ENCODE measurements at places on chromosomes 6 and 20. TPM values are rescaled to one million over a fixed set of nuclear protein-coding genes. Genes with fewer than 3 reads are reported as not detected.

MAP3K5 gene
- total RNA-seq, result 36.3 TPM

FAM83C gene
- total RNA-seq, result not detected

GNMT gene
- 2.0 TPM for total RNA-seq

SLC22A23 gene
- 22.2 TPM for total RNA-seq

DNA sequence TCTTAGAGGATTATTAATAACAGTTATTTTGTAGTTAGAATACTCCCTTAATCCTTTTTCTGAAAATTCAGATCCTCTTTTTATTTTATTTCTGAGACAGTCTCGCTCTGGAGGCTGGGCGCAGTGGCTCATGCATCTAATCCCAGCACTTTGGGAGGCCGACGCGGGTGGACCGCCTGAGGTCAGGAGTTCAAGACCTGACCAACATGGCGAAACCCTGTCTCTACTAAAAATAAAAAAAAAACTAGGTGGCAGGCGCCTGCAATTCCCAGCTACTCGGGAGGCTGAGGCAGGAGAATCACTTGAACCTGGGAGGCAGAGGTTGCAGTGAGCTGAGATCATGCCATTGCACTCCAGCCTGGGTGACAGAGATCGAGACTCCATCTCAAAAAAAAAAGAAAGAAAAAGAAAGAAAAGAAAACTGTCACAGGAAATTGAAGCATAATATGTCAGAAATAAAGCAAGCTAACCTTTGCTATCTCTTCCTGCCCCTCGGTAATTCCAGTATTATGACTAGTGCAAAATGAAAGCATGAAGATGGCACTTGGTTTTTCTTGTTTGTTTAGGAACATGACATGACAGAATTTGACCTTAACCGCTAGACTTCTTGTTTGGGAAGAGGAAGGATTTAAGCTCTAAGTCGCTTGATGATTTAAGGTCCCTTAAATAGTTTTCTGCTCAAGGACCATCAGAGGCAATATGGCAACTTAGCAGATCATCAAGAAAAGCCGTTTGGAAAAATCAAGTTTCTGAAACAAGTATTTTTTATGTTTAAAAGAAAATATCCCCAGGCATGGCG, 1.8 kb upstream of the RBM39 start:
- no peaks in the 10 kb centered on the region for H3K27me3 ChIP-seq
- peak overlapping the region; percentile 54 for H3K4me3 ChIP-seq
- peak overlapping the region; percentile 98 for H3K27ac ChIP-seq
- H3K4me1 ChIP-seq, result peaks cover 43% of the 10 kb centered on the region
- H3K36me3 ChIP-seq, result peaks cover 3% of the 10 kb centered on the region

DNA sequence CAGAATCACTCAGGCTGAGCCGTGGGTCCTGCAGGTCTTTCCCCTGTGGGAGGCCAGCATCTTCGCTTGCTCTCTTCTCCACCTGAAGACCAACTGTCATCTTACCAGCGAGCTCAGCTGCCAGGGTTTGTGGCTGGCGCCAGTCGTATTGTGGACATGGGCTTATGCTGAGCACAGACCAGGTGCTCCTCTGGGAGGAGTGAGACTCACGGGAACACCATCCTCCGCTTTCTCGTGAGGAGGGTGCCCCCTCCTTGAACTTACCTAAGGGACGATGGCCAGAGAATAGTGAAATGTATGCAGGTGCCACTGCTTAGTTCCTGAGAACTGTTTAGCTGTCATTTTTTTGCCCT, 17.1 kb downstream of the WRNIP1 start:
- peaks cover 99% of the 10 kb centered on the region for H3K36me3 ChIP-seq
- H3K27ac ChIP-seq, result no peak overlapping the region
- H3K4me3 ChIP-seq, result no peak overlapping the region
- peaks cover 9% of the 10 kb centered on the region for H3K4me1 ChIP-seq

GRCh38 chr6:163814494-163815364, 400.2 kb downstream of the QKI start:
- H3K4me3 ChIP-seq, result no peak overlapping the region
- no peak for DNase-seq
- no peaks in the 10 kb centered on the region for H3K27me3 ChIP-seq
- H3K4me1 ChIP-seq, result peaks cover 23% of the 10 kb centered on the region
- H3K36me3 ChIP-seq, result no peaks in the 10 kb centered on the region
- H3K27ac ChIP-seq, result no peak overlapping the region

DNA sequence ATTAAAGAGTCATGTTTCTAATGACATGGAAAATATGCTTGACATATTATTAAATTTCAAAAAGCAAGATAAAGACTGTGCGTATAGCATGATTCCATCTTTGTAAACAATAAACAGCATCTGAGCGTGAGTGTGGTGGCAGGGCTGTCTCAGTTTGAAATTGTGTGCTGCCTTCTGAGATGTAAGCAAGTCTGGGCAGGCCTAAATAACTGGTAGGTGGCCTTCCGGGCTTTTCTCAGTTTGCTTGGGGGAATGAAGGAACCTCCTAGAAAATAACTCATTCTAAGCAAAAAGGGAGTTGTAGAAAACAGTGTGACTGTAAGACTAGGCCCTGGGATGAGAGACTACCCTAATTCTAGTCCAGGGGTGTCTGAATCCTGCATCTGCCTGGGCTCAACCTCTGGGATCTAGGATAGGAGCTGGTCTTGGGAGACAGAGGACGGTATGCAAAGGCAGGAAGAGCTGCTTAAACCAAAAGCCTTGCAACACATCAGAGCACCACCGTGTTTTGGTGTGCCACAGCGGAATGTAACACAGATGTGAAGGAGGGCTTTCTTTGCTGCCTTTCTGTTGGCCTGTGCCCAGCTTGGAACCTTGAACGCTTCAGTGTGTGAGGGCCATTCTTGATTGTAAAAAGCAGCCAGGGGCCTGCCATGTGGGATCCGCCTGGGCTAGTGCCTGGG, 63.5 kb upstream of the L3MBTL3 start:
- no peak for DNase-seq
- no peaks in the 10 kb centered on the region for H3K36me3 ChIP-seq
- no peak overlapping the region for H3K4me3 ChIP-seq
- no peaks in the 10 kb centered on the region for H3K27me3 ChIP-seq
- H3K27ac ChIP-seq, result no peak overlapping the region

DNA sequence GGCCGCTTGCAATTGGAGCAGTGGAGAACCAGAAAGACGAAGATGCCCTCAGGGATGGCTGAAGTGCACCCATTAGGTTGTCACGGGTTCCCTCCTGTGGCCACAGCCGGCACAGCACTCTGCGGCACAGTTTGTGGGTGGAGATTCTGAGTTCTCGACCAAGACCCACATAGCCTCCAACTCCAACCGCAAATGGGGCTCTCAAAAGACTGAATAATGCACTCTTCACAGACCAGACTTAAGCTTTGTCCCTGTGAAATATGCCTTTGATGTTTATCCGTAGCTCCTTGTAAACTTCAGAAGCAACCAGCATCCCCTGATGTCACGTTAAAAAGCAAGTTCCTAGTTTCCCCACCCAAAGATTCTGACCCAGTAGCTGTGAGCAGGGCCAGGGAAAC, 934 bp upstream of the CST9 start:
- no peaks in the 10 kb centered on the region for H3K36me3 ChIP-seq
- no peak overlapping the region for H3K4me3 ChIP-seq
- no peak overlapping the region for H3K27ac ChIP-seq
- peak; percentile 88 for DNase-seq

DNA sequence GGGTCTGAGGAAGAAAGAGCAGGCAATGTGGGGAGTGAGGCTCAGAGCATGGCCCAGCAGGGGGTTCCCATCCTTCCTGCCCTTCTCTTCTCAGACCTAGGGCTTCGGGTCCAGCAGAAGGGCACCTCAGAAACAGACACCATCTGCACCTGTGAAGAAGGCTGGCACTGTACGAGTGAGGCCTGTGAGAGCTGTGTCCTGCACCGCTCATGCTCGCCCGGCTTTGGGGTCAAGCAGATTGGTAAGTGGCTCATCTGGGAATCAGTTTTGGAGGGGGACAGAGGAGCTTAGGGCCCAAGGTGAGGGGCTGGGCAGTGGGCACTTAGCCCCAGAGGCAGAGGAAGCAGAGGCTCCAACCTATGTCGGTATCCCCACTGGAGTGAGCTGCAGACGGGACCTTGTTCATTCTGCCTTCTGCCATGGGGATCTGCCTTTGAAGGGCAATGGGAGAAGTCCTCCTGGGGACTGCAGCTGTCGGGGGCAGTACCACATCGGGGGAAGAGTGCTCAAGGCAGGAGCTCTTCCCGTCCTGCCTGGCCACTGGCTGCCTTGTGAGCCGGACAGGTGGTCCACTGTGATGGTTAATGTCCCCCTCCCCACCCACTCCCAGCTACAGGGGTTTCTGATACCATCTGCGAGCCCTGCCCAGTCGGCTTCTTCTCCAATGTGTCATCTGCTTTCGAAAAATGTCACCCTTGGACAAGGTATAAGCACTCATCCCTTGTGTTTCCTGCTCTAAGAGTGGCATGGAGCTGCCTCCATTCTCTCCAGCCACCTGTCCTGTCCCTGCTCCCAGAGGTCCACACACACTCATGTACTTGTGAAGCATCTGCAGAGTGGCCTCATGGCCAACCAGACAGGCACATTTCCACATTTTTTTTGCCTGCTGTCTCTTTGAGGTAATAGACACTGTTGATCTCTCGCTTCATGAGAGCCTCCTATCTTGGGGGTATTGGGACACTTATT, 4.7 kb downstream of the CD40 start:
- no peak overlapping the region for H3K4me3 ChIP-seq
- no peaks in the 10 kb centered on the region for H3K27me3 ChIP-seq
- H3K27ac ChIP-seq, result no peak overlapping the region
- peaks cover 58% of the 10 kb centered on the region for H3K4me1 ChIP-seq
- H3K36me3 ChIP-seq, result peaks cover 49% of the 10 kb centered on the region

DNA sequence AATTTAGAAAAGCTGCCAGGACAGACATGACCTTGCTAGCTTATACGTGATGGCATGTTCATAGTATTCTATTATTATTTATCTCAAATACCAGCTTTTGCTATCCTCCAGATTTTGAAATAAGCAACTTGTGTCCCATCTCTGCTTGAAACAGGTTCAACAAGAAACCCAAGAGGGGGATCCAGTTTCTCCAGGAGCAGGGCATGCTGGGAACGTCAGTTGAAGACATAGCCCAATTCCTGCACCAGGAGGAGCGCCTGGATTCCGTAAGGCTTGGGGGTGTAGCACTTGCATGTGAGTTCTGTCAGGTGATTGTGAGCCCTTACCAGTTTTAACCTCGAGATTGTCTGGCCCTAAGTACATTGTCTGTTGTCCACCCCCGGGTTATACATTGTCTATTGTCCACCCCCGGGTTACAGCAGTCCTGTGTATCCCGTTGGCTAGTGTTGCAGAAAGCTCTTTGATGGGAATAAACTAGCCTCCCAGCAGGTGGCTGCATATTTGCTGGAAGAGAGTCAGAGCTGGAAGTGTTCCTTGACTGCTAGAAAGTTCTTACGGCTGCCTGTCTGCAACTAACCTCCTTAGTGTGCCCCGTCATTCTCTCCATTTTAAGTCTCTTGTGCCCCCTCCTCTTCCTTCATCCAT, 61.4 kb upstream of the CSE1L start:
- H3K36me3 ChIP-seq, result peaks cover 98% of the 10 kb centered on the region
- no peaks in the 10 kb centered on the region for H3K4me1 ChIP-seq
- DNase-seq, result no peak
- no peak overlapping the region for H3K4me3 ChIP-seq
- H3K27me3 ChIP-seq, result no peaks in the 10 kb centered on the region

GRCh38 chr20:37407019-37407566, 61.2 kb downstream of the SRC start:
- DNase-seq, result no peak
- H3K36me3 ChIP-seq, result peaks cover 24% of the 10 kb centered on the region
- peaks cover 42% of the 10 kb centered on the region for H3K27me3 ChIP-seq

DNA sequence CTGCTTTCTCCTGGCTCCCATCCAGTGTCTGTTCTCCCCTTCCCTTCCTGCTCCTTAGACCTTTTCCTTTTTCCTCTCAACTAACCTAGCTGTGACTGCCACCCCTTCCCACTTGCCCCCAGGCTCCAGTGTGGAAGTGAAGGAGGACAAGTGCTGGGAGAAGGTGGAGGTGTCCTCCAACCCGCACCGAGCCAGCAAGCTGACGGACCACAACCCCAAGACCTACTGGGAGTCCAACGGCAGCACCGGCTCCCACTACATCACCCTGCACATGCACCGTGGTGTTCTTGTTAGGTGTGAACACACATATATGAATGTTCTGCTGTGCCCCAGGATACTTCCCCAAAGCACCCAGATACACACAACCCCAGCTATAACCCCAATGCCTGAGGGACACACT, 18.5 kb downstream of the CUL9 start:
- no peaks in the 10 kb centered on the region for H3K4me1 ChIP-seq
- no peak overlapping the region for H3K27ac ChIP-seq
- H3K27me3 ChIP-seq, result no peaks in the 10 kb centered on the region
- peaks cover 48% of the 10 kb centered on the region for H3K36me3 ChIP-seq

GRCh38 chr6:170152124-170152926, 138.6 kb downstream of the DLL1 start:
- no peak overlapping the region for H3K4me3 ChIP-seq
- peaks cover 46% of the 10 kb centered on the region for H3K4me1 ChIP-seq
- peak overlapping the region; percentile 51 for H3K27ac ChIP-seq
- no peaks in the 10 kb centered on the region for H3K36me3 ChIP-seq

- H3K4me1 ChIP-seq, result peaks cover 7% of the 10 kb centered on the region
- no peak overlapping the region for H3K4me3 ChIP-seq
- DNase-seq, result no peak
- no peaks in the 10 kb centered on the region for H3K27me3 ChIP-seq
These were observed 26.0 kb upstream of the CRIP3 start for GRCh38 chr6:43334466-43335095.
